ENCODE measurements at places on chromosomes 7 and 10. TPM values are rescaled to one million over a fixed set of nuclear protein-coding genes. Genes with fewer than 3 reads are reported as not detected.

Gene MRPS17
- total RNA-seq, result 34.0 TPM

Gene FRMPD2
- total RNA-seq, result not detected

Gene SP4
- 1.1 TPM for total RNA-seq

Gene LRRC61
- 0.20 TPM for total RNA-seq

Gene ACHE
- 2.8 TPM for total RNA-seq

Gene CXCL12
- total RNA-seq, result 0.19 TPM

Gene DYNC1I1
- not detected for total RNA-seq

Gene MRLN
- total RNA-seq, result not detected

Gene TEX36
- not detected for total RNA-seq

Gene ITIH2
- 0.31 TPM for total RNA-seq

Gene NPFFR1
- not detected for total RNA-seq

Gene ZNF804B
- total RNA-seq, result not detected

Gene FXYD4
- not detected for total RNA-seq

Gene ELAPOR2
- 0.10 TPM for total RNA-seq

Gene WNT16
- 0.17 TPM for total RNA-seq

Gene LIPF
- not detected for total RNA-seq

Gene DYDC2
- 0.13 TPM for total RNA-seq

Gene PI4K2A
- 22.4 TPM for total RNA-seq

Gene CRHR2
- not detected for total RNA-seq

Gene EBF3
- 0.20 TPM for total RNA-seq

Gene SFTPA1
- not detected for total RNA-seq

Gene KEL
- not detected for total RNA-seq

Gene KCNMA1
- 69.4 TPM for total RNA-seq

Gene COL17A1
- total RNA-seq, result 1.8 TPM

Gene SAMD9
- 4.9 TPM for total RNA-seq

Gene GPR15LG
- not detected for total RNA-seq

Gene CACNB2
- total RNA-seq, result not detected

Gene ARHGEF5
- total RNA-seq, result 2.1 TPM

Gene ELN
- total RNA-seq, result 0.13 TPM

Gene PDE6C
- total RNA-seq, result not detected

Gene SFXN4
- total RNA-seq, result 46.5 TPM

Gene TMEM270
- total RNA-seq, result not detected

Gene PALD1
- 6.8 TPM for total RNA-seq

Gene GJD4
- total RNA-seq, result not detected

Gene IGF2BP3
- 22.2 TPM for total RNA-seq

Gene CYP2W1
- total RNA-seq, result 0.05 TPM

Gene HTR7
- total RNA-seq, result not detected

Gene TUBAL3
- total RNA-seq, result 0.19 TPM

Gene TECTB
- total RNA-seq, result not detected

Gene PNLIPRP2
- total RNA-seq, result not detected

Gene ZWINT
- total RNA-seq, result 82.0 TPM

Gene LLCFC1
- total RNA-seq, result not detected

Gene RPEL1
- 0.09 TPM for total RNA-seq

Gene CYP3A5
- total RNA-seq, result 1.4 TPM

Gene TAC1
- total RNA-seq, result not detected

Gene MALSU1
- 95.0 TPM for total RNA-seq

Gene CYP2C19
- not detected for total RNA-seq

Gene MINDY4
- 2.8 TPM for total RNA-seq

Gene AASS
- 0.17 TPM for total RNA-seq

Gene CDC14C
- 0.05 TPM for total RNA-seq

Gene GOLGA7B
- 3.9 TPM for total RNA-seq

Gene ZNF239
- total RNA-seq, result 2.3 TPM

Gene FBH1
- 44.7 TPM for total RNA-seq

Gene GPNMB
- total RNA-seq, result 3.4 TPM

All from A549 treated with GW870086 at 1 μM for 4 hours (cell line).